ENCODE measurements at places on chromosomes 7 and 10. TPM values are rescaled to one million over a fixed set of nuclear protein-coding genes. Genes with fewer than 3 reads are reported as not detected.

GRCh38 chr10:124486635-124487034 is 25.0 kb downstream of the LHPP start:
- H3K27me3 ChIP-seq, result no peaks in the 10 kb centered on the region
- H3K27ac ChIP-seq, result no peak overlapping the region
- H3K4me1 ChIP-seq, result no peaks in the 10 kb centered on the region

DNA sequence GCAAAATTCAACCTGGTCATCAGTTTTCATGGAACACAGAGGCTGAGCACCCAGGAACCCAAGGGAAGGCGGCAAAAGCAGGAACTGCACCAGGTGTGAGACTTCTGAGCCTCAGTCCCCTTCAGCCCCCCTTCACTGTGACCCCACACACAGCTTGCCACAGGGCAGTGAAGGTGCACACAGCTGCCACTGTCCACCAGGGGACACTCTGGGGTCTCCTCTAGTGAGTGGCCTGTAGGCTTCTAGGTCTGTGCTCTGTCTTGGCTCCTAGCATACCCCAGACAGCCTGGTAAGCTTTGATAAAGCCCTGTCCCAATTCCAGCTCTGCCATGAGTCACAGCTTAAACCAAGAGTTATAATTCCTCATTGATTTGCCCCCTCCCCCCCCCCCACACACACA is 12.1 kb downstream of the KCNH2 start:
- no peaks in the 10 kb centered on the region for H3K4me1 ChIP-seq
- no peak overlapping the region for H3K27ac ChIP-seq
- H3K27me3 ChIP-seq, result peaks cover 51% of the 10 kb centered on the region
- no peak overlapping the region for H3K4me3 ChIP-seq

DNA sequence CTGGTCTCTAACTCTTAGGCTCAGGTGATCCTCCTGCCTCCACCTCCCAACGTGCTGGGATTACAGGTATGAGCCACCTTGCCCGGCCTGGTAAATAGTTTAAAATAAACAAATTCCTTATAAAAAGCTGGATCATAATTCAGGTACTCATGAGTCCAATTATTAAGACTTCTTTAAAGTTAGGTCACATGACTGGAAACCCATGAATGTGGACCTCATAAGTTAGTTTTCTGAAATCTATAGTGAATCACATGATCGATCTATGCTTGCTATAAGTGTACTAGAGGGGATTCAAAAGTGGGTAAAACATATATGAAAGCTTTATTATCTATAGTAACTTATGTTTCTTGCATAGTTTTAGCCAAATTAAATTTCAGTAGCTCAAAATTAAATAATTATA is 14.3 kb downstream of the NT5C3A start:
- H3K27me3 ChIP-seq, result no peaks in the 10 kb centered on the region
- H3K36me3 ChIP-seq, result no peaks in the 10 kb centered on the region

- no peaks in the 10 kb centered on the region for H3K27me3 ChIP-seq
- no peaks in the 10 kb centered on the region for H3K36me3 ChIP-seq
- no peak overlapping the region for H3K4me3 ChIP-seq
- peaks cover 20% of the 10 kb centered on the region for H3K4me1 ChIP-seq
- no peak for DNase-seq
These were observed 5.0 kb upstream of the STAMBPL1 start for GRCh38 chr10:88875081-88875480.

The LOXL4 gene
- polyA plus RNA-seq, result 320 TPM

GRCh38 chr7:151629713-151630272 is 110.1 kb upstream of the RHEB start:
- DNase-seq, result no peak
- H3K36me3 ChIP-seq, result no peaks in the 10 kb centered on the region
- no peaks in the 10 kb centered on the region for H3K27me3 ChIP-seq
- peaks cover 9% of the 10 kb centered on the region for H3K4me1 ChIP-seq
- no peak overlapping the region for H3K27ac ChIP-seq

The ADCY1 gene
- not detected for polyA plus RNA-seq

The KCNIP2 gene
- polyA plus RNA-seq, result 0.15 TPM
